ENCODE measurements at places on chromosomes 1 and 21.

DNA sequence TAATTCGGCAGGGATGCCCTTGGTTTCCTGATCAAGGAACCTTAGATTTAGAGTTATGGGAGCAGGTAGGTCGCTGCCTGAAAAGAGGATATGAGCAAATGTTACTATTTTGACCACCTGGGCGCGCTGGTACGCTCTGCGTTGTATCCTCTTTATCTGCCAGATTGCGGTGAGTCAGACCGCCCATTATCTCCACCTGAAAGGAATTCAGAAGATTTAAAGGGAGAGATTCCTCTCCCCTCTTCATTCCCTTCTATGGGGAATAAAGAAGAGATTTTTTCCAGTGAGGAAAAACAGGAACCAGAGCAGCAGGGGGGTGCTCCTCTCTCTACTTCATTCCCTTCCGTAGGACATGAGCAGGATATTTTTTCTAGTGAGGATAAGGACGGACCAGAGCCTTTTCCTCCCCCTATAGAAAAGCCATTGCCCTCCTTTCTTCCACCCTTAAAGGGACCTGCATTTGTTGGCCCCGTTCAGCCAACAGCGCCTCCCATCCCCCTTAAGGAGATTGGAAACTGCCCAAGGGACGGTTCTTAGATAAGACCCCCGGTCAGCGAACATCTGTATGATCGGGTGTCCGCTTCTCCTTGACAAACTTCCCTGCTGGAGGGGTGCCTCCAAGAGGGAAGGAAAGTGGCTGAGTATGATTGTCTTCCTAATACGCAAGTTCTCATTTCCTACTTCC lies 34.1 kb downstream of the CLCA1 start:
- DNase-seq: no peak

GRCh38 chr21:14979264-14979663 lies 85.5 kb downstream of the NRIP1 start:
- no peak for DNase-seq

DNA sequence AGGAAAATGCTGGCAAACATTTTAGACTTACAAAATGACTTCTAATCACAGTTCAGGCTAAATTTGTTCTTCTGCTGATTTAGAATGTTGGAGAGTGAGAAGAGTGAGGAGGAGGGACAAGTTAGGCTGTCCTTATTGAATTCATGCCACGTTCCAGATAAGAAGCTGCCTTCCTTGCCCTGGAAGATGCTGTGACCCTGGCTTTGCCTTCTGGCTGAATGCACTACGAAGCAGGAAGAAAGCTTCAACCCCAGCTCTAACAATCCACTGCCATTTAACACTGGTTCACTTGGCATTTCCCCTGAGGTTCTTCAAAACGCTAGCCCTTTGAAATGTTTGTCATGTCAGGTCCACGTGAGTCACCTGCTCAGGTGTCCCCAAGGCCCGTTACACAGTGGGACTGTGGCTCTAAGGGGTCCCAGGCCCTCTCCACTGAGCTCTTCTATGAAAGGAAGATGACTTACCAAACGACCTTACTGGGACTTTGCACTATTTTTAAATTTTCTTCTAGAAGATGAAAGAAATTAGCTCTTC lies 30.0 kb upstream of the LRRC8C start:
- DNase-seq: no peak

DNA sequence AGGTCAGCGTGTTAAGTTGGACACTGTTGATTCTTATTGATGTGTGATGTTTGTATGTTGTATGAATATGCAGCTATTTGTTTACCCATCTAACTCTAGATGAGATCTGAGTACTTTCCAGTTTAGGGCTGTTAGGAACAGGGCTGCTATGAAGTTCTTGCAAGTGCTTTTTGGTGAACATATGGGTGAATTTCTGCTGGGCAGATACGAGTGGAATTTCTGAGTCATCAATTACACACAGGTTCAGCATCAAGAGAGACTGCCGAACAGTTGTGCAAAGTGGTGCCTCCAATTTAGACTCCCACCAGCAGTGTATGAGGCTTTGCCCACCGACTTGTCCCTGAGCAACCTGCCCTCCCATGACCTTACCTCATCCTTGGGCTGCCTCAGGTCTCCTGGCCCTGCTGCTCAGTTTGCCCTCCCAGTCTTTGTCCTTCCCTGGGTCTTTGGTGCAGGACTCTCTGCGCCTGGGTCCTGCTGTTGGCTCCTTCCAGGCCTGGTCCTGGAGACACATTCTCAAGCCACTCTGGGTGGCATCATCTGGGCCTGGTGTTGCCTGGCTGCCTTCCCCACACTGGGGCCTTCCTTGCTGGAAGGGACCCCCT lies 343.6 kb downstream of the PTPRU start:
- DNase-seq: no peak

GRCh38 chr1:115266729-115267421 lies 71.2 kb downstream of the NGF start:
- no peak for DNase-seq

DNA sequence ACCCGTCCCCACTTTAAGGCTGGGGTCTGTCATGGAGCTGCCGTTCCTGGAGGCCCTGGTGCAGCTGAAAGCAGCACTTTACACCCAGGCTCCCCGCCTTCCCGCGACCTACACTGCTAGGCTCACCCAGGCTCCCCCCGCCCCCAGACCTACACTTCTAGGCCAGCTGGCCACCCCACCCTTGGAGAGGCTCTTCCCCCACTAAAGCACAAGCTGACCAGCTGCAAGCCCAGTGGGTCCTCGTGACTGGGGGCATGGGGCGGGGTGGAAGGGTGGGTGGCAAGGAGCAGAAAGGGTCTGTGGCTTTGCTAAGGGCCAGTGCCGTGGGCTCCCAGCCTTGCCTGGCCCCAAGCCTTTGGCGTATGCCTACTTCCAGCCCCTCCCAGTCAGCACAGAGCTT lies 9.7 kb upstream of the ARHGEF16 start:
- DNase-seq: no peak

GRCh38 chr1:40822890-40823289 lies 39.3 kb downstream of the CITED4 start:
- no peak for DNase-seq

GRCh38 chr1:147777694-147778093 lies 17.3 kb upstream of the GJA5 start:
- DNase-seq: no peak

GRCh38 chr1:223716302-223716862 lies 4.0 kb downstream of the CAPN2 start:
- peak; percentile 84 for DNase-seq

- DNase-seq: peak; percentile 66
Measured at GRCh38 chr1:207824691-207825408, 73.0 kb downstream of the CD46 start.

DNA sequence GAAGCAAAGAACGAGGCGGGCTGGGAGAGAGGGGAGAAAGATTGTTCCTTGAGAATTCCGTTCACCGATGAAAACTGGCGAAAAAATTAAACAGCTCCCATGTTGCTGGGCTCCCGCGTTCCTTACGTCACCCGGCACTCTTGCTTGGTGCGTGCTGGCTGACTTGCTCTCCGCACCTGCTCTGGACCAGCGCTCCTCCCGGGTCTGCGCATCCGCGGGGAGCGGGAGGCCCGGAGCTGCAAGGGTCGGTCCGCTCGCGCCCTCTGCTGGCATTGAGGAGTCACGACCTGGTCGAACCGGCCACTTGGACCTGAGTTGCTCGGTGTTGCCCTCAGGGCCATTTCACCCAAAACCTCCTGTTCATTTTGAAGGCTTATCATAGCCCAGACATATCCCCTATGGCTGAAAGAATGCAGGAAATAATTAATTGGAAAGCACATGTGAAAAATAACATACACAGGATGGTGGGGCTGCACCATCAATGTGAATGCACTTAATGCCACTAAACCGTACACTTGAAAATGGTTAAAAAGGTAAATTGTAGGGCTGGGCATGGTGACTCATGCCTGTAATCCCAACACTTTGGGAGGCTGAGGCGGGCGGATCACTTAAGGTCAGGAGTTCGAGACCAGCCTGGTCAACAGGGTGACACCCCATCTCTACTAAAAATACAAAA lies 98.9 kb upstream of the BACE2 start:
- DNase-seq: peak; percentile 85

DNA sequence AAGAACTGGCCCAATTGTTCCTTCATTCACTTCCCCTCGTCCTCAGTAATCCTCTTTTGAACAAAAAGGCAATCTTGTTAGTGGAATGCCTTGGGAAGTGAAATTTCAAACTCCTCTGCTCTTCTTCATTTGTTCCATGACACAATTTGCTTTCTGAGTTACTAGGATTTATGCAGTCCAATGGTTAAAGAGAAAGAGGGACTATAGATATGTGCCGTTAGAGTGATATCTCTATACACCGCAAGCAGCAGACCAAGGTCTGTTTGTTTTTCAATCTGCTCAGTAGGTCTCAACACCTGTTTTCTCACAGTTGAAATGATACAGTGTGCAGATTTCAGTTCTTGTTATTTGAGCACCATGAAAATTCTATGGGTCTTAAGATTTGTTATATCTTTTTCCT lies 244.0 kb downstream of the DNM3 start:
- DNase-seq: no peak

DNA sequence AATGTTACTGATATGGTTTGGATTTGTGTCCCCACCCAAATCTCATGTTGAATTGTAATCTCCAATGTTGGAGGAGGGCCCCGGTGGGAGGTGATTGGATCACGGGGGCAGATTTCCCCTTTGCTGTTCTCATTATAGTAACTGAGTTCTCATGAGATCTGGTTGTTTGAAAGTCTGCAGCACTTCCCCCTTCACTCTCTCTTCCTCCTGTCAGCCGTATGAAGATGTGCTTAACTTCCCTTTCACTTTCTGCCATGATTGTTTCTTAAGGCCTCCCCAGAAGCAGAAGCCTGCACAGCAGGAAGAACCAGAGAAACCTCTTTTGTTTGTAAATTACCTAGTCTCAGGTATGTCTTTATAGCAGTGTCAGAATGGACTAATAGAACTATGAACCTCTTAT lies 28.4 kb downstream of the TRIM33 start:
- peak; percentile 20 for DNase-seq

DNA sequence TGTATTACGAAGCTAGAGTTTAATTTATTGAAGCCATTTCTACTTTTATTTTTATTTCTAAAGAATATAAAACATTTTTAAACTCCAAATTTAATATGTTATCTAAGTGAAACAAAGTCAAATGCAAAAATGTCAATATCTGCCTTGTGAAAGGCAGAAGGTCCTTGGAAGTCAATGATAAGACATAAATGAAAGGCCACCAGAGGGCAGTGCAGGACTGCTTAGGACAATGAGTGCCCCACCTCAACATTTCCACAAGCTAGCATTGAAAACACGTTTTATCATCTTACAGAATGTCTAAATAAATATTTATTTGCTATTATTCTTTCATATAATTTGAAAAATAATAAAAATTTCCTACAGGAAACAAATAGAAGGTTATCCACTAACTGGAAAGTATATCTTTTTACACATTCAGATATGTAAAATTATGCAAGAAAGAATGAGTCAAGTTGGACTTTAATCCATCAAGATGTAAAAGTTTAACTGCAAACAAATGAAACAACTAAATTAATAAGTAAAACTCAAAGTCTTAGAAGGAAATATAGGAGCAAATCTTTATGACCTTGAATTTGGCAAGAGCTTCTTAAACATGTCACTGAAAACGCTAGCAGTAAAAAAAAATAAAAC lies 140.1 kb upstream of the FMN2 start:
- peak; percentile 64 for DNase-seq

- DNase-seq: no peak
Measured at GRCh38 chr1:165056914-165057313, 299.6 kb downstream of the LMX1A start.

- DNase-seq: no peak
Measured at GRCh38 chr1:41498391-41498790, 13.9 kb upstream of the EDN2 start.

DNA sequence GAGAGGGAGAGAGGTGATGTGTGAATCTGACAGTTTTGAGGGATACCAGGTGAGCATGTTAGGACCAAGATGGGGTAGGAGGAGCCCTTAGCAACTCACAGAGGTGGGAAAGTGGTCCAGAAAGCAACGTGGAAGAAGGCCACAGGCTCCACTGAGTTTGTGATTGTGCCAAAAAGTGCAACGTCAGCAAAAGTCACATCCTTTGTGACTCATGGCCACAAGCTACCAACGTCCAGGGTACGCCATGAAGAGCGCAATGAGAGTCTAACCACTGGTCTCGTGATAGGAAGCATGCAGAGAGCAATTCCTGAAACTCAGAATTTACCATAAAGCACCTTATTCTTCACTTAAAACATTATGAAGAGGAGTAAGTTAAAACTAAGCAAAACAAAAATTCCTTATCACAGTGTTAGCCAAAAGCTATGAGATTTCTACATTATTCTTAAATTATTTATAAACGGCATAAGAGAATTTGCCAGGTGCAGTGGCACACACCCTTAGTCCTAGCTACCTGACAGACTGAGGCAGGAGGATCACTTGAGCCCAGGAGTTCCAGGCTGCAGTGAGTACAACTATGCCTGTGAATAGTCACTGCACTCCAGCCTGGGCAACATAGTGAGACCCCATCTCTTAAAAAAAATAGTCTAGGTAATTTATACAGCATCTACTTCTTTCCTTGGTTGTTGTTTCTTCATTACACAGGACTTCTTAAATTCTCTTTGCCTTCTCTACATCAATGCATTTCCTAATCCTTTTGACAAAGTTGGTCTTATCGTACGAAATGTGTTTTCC lies 55.2 kb downstream of the COLGALT2 start:
- DNase-seq: no peak

DNA sequence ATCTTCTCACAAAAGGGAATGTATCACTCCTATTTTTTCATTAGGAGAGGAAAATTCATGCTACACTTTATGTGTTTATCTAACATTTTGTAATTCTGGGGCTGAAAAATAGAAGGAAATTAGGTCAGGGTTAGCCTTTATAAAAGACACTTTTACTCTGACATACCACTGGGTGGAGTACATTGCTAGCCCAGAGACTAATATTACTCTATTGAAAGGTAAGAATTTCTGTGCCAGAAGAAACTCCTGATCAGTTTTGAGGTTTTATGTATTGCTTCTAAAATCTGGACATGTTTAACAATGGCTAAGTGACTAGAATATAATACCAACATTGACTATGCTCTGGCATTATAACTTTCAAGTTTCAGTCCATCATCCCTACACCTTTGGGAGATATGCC lies 724.6 kb downstream of the USP25 start:
- no peak for DNase-seq

GRCh38 chr1:64574301-64574700 lies 104.4 kb downstream of the CACHD1 start:
- DNase-seq: no peak

- DNase-seq: no peak
Measured at GRCh38 chr1:39852214-39852791, 31.0 kb downstream of the TRIT1 start.

- DNase-seq: no peak
Measured at GRCh38 chr1:207497941-207498340, 2.0 kb downstream of the CR1 start.

GRCh38 chr1:19800076-19800804 lies 524 bp upstream of the TMCO4 start:
- peak; percentile 65 for DNase-seq

- DNase-seq: no peak
Measured at GRCh38 chr1:51515982-51516648, 3.0 kb downstream of the EPS15 start.

All from activated CD4-positive, alpha-beta T cell treated with anti-CD3 and anti-CD28 coated beads, Interleukin-2, Interleukin-6, amounts not matched to agents 100 ng/mL and 50 ng/mL, durations not matched to agents 16 hours and 8 hours (primary cell).